ENCODE measurements at places on chromosomes 6 and 20. TPM values are rescaled to one million over a fixed set of nuclear protein-coding genes. Genes with fewer than 3 reads are reported as not detected.

Gene FOXF2
- total RNA-seq = under 0.01 TPM

Gene MUC21
- not detected for total RNA-seq

Gene SNPH
- 11.6 TPM for total RNA-seq

Gene BANF2
- not detected for total RNA-seq

Gene CST1
- not detected for total RNA-seq

Gene BPIFB1
- not detected for total RNA-seq

Data from smooth muscle cell of the umbilical artery (primary cell).